Activated CD4-positive, alpha-beta T cell treated with anti-CD3 and anti-CD28 coated beads, Interleukin-2, amount 50 U/mL, for 16 hours (primary cell): ENCODE measurements at places on chromosomes 1 and 21.

DNA sequence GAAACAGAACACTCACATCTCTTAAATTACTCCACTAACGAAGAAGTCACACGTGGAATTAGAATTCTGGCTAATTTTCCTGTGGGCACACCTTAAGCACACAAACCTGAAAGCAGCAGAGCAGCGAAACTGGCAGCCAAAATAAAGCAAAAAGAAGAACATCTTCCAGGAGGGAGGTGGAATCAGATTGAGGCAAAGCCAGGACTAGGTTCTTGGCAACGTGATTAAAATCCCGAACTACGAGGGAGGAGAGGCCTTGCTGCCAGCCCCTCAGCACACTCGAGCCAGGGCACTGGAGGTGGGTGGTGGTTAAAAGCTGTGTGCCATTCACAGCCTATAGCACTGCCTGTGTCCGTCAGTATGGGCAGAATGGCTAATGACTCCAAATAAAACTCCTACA lies 58.0 kb downstream of the HIVEP3 start:
- DNase-seq: no peak

- DNase-seq: no peak
Observed at GRCh38 chr1:58398714-58399113, 147.8 kb downstream of the OMA1 start.

DNA sequence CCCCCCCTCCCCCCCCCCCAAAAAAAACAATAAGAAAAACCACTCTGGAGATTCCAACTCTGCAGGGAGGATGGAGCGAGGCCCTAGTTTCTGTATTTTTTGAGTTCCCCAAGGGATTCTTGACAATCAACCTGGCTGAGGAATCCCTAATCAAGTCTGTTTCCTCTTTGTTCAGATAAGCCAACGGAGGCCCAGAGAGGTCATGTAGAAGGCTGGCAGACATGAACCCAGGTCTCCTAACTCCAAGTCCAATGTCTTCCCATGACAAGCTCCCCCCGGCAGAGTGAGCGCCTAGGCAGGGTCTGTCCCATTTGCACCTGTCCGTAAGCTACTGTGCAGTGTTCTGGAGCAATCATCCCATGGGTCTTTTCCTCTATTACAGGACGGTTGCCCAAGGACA lies 39.5 kb downstream of the LRRC71 start:
- DNase-seq: no peak

DNA sequence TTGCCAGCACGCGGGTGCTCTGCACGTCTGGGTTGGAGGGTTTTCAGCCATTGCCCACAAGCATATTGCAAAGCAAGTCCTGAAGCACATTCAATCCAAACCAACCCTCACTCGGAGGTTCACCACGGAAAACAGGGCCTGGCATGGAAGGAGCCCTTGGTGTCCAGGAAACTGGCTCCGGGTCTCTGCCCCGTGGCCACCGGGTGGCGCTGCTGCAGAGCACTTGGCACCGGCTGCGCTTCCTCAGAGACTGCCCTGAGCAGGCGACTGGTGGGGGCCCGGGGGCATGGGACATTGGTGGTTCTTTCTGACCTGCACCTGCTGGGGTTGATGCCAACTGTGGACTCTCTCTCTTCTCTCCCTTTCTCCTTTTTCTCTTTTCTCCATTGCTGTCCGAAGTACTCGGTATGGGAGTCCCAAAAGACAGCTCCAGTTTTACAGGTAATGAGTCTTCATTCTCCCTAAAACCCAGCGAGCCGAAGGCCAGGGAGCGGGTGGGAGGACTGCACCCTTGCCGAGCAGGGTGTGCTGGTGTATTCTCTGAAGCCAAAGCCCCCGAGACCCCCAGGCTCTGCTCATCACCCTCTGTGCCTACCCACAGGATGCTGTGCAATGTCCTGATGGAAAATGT lies 4.1 kb upstream of the KCNAB2 start:
- no peak for DNase-seq

- DNase-seq: no peak
Observed at GRCh38 chr21:29237110-29238052, 61.3 kb upstream of the BACH1 start.

GRCh38 chr1:170388489-170388888 lies 143.5 kb upstream of the GORAB start:
- no peak for DNase-seq

DNA sequence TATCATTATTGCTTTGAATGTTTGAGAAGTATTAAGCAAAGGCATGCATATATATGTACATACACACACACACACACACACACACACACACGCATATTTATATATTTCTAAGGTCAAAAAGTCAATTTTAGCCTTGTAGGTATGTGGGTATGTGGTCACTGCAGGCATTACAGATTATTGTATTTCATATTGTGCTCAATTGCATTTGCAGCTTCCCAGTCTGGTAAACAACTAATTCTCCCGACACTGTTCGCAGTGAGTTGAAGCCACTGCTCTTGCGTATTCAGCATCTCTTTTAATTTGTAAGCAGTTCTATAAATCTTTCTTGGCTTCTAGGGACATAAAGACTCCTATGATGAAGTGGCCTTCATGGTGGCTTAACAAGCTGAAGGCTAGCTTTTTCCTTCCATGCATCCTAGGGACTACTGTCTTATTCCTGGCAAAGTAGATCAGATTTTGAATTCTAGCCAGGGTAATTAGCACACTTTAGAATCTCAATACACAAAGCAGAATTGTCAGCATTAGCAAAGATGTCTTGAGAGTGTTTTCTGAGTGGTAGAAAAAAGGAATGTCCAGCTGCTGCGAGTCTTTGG lies 368.6 kb upstream of the NEGR1 start:
- no peak for DNase-seq

GRCh38 chr21:44606495-44606894 lies 5.4 kb upstream of the KRTAP10-8 start:
- DNase-seq: no peak

GRCh38 chr1:119859647-119860046 lies 36.7 kb downstream of the ADAM30 start:
- peak; percentile 51 for DNase-seq

- DNase-seq: peak; percentile 85
Observed at GRCh38 chr1:26417111-26417759, 6.6 kb downstream of the LIN28A start.

DNA sequence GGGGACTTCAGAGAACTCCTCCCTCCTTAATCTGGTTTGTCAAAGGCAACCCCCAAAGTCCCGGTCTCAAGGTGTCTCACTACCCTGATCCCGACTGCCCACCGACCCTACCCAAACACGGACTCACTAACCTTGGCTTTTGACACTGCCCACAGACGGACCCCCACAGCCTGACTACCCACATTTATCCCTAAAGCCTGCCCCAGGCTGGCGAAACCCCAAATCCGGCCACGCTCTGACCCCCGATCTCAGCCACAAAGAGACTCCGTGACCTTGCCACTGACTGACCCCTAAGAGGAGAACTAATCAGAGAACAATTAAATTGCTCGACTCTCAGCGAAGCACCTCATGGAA lies 5.2 kb downstream of the ID3 start:
- DNase-seq: no peak

DNA sequence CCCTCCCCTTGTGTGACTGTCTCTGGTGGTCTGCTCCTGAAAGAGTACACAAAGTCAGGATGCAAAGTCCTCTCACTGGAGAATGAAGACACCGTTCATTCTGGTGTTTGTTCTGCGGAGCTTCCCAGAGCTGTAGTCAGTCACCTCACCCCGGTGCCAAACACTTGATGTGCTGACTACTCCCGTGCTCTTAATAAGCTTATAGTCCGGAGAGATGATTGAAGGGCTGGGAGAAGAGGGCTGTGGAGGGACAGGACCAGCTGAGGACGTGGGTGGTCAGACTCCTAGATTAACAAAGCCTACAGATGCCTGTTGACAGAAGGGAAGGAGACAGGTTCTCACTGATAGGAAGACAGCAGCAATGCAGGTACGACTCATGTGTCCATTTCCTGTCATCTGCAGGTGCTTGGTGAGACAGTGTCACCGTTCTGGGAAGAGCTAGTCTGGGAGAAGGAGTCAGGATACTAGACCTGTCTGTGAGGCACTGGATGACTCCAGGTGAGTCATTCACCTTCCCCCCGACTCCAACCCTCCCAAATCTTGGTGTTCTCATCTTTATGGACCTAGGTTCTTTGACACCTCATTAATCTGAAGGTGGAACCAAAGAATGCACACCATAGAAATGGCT lies 40.4 kb upstream of the LRRN2 start:
- no peak for DNase-seq

DNA sequence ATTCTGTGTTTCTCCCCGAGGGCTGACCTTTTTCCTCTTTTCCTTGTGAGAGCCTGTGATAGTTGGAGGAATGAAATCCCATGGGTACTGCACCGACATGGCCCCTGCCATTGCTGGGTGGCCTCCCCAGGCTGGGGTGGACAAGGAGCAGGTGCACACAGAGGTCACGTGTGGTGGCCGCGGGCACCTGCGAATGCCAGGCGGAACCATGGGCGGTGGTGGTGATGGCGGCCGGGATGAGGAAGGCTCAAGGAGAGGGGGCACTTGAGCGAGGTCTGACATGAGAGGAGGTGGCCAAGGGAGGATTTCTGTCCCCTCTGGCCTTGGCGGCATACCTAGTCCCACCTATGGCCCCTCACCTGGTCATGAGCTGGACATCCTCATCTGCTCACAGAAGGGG lies 69.6 kb downstream of the AJAP1 start:
- no peak for DNase-seq

DNA sequence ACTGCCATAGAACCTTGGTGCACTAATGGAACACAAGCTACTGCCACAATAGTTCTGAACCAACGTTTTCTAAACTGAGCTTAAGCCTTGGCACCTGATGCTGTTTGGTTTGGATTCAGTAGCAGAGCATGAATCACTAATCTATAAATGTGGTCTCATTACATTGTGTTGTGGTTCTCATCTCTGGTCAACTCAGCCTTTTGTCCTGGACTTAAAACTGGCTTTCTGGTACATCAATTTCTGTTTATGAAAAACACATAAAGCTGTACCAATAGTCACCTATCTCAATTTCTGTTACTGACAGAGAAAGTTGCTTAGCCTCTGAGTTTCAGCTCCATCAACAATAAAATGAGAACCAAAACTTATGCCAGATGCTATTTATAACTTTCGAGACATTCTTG lies 197.5 kb upstream of the KIAA0040 start:
- DNase-seq: no peak

DNA sequence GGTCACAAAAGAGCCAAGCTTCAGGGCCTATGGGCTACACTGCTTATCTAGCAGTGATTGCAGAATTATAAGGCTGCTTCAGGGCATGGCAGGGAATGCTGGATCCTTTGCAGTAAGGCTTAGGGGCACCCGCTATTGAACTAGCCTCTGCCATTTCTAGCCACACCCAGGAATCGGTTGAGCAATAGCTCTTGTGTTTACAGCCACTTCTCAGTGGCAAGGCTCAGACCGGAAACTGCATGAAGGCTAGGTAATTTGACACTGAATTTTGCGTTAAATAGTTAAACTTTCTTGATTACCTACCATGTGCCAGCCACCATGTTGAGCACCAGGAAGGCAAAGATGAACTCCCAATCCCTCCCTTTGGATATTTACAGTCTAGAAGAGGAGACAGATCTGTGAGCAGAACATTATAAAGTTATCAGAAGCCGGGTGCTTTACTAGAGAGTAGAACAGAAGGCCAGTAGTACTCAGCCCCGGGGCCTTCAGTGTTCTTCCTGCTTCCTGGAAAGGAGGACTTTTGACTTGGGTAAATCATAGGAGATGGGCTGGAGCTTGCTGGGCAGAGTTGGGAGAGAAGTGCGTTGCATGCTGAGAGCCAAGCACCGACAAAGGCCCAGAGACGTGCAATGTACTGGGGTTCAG lies 98.6 kb upstream of the LPGAT1 start:
- no peak for DNase-seq

DNA sequence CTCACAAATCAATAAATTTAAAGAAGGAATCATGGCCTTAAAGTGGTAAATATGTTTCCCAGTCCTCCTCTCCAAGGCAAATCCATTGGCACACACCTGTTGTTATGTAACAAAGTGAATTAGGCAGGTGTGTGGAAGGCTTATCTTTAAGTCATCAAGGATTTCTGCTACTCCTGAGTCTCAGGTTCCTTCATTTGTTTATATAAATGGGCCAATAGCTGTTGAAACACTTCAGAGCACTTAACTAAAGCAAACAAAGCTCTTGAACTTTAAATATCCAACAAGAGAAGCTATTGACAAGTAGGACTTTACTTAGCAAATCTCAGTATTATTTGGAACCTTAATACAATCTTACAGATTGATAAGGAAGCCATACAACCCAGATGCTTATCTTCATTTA lies 99.3 kb upstream of the ESRRG start:
- no peak for DNase-seq

GRCh38 chr1:67338642-67339041 lies 31.0 kb downstream of the IL12RB2 start:
- peak; percentile 35 for DNase-seq

- no peak for DNase-seq
Observed at GRCh38 chr1:157695417-157695816, 5.2 kb downstream of the FCRL3 start.

GRCh38 chr1:45198185-45198584 lies 8.2 kb downstream of the ZSWIM5 start:
- no peak for DNase-seq

DNA sequence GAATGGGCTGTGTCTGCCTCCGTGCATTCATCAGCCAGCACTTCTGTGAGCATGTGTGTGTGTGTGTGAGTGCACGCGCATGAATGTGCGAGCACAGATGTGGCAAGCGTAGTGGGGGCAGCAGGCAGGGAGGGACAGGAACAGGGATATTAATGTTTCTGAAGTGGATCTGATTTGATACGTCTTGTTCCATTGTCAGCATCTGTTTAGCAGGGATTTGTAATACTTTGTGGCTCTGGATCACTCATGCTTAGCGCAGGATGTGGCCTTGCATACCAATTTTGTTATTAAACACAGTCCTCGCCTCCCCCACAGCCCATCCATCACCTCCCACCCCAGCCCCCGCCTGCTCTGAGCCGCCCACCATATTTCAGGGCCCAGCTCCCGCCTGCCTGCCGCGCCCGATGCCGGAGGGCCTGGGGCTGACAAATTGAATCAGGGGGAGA lies 52.4 kb downstream of the TMEM53 start:
- DNase-seq: no peak

- DNase-seq: no peak
Observed at GRCh38 chr1:237877631-237878030, 13.1 kb downstream of the ZP4 start.

GRCh38 chr1:157703981-157704380 lies 3.4 kb upstream of the FCRL3 start:
- no peak for DNase-seq

GRCh38 chr1:238658763-238659162 lies 727.6 kb upstream of the CHRM3 start:
- DNase-seq: no peak

DNA sequence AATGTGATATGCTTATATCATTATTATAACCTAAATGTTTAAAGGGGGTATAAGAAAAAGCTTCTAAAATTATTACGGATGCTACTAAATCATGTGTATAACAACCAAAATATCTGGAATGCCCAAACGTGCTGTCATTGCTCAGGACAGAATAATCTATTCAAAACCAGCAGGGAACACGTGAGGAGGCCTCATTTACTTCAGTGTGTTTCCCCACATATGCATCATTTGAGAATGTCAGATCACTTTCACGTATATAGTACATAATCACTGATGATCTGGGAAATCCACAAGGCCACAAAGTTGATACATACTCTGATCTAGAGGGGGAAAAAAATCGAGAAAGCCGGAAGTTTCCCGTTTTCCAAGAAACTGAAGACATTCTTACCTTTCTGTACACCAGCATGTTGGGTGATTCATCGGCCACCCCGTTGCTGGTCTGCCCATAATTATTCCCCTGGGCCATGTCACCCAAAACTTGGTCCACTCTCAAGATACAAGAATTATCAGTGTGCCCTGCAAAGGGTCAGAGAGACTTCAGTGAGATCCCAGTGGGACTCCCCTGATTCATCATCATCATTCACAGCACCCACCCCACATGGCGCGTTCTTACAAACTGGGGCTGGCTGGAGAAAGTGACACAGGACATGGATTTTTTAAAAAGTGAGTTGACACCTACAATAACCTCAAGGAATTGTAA lies 1.5 kb downstream of the RGS7 start:
- DNase-seq: no peak
